ENCODE measurements at places on chromosomes 5 and 9.
A peak's percentile ranks its signal among the peaks of the same experiment; 100 is the strongest.

DNA sequence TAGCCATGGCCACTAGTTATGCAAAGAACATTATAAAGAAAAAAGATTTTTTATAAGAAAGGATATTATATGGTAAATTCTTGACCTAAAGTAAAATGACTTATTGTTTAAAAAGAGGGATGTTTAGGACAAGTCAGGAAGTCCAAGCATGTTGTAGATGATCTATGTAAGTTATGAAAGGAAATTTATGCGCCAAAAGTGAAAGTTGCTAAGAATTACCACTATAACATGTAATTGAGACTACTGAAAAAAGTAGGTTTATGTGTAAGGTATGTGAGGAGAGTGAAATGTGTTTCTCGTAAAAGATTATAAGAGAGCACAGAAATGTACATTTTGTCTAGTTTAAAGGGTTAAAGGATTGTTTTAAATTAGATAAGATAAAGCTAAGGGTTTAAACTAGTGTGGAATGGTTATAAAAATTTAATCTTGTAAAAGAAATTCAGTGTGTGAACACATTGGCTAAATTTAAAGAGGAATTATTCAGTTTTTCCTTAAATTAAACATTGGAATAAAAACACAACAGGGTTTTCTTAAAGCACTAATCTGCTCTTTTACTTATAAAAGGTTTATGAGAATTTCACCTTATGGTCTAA is 1100.4 kb upstream of the EDIL3 start:
- DNase-seq: no peak

- DNase-seq: no peak
These were observed 141.4 kb downstream of the CCDC192 start for GRCh38 chr5:127844581-127845021.

DNA sequence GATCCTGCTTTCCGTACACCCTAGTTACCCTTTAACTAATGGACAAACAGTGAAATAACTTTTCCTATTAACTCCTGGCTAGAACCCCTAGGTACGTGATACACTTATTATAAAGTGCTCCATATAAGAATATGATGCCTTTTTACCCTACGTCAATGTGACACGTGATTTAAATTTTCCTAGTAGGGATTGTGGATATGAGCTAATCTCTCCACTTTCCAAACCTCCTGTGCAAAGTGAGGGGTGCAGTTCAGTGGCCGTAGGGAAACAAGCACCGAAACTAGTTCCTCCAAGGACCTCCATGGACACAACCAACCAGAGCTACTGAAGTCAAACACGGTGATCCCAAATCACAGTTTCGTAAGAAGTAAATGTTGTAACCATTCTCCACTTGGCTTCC is 19.3 kb downstream of the NFIB start:
- DNase-seq: no peak

GRCh38 chr9:20209391-20210340 is 412.6 kb downstream of the MLLT3 start:
- no peak for DNase-seq

GRCh38 chr5:167602067-167602466 is 689.4 kb upstream of the WWC1 start:
- no peak for DNase-seq

GRCh38 chr9:96420468-96421219 is 2.5 kb upstream of the ZNF367 start:
- DNase-seq: no peak

- DNase-seq: no peak
These were observed 16.6 kb upstream of the ELAVL2 start for GRCh38 chr9:23842565-23843129.

- peak; percentile 67 for DNase-seq
These were observed 98.3 kb downstream of the PPARGC1B start for GRCh38 chr5:149828161-149829011.

DNA sequence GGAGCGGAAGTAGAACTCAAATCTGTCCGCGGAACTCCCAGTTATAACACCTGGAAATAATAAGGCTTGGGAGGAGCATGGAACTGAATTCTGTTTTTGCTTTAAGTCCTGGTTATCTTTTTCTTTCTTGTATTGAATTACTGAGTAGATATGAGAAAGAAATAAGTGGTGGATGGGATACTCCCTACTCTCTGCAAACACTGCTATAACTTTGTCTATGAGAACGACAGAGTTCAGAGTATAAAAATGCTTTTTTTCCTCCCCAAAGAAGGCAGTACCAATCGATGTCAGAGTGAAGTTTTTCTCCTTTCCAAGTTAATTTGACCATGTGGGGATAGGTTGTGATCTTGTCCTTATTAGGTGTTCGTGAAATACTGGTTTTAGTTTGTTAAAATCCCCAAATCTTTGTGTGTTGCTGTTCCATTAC is 1.2 kb downstream of the RIC1 start:
- no peak for DNase-seq

GRCh38 chr5:152634586-152634985 is 229.5 kb upstream of the NMUR2 start:
- no peak for DNase-seq

GRCh38 chr9:91295357-91295756 is 66.4 kb downstream of the AUH start:
- DNase-seq: no peak

DNA sequence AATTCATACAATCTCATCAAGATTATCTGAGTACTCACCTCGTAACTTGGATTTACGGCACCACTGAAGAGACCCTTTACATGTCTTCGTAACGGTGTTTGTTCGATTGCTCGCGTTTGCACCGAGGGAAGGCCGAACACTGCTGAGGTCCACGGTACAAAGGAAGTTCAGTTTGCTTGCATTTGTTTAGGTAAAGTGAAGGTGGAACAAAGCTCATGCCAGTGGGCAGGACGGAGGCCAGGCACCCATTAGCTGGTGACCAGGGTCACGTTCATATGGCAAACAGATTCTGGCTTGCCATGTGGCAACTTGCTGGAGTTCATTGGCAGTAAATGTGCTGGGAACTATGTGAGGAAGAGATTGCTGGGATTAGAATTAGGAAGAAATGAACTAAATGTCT is 164.8 kb downstream of the MACROH2A1 start:
- no peak for DNase-seq

DNA sequence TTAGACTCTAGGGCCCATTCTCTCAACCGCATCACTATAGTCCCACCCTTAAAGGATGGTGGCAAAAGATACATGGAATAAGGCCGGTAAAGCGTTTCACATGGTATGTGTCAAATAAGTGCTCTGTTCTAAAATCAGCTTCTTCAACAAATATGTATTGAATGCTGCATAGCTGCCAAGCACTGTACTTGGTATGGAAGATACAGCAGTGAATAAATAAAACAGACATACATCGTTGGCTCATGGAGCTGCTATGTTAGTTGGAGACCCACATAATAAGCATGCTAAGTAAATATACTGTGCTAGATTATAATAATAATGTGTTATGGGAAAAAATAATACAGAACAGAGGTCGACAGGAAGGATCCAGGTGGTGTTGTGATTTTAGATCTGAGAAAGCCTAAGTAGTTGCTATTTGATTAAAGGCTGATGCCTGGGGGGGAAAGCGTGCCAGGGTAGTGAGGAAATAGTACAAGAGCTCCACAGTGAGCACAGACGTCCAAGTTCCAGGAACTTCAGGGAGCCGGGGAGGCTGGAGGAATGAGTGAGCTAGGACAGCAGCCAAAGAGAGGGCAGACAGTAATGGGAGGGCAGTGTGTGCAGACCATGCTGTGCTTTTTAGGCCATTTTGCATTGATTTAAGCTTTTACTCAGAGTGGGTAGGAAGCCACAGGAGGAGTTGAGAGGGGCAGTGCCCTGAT is 93.7 kb downstream of the JAKMIP2 start:
- DNase-seq: no peak

DNA sequence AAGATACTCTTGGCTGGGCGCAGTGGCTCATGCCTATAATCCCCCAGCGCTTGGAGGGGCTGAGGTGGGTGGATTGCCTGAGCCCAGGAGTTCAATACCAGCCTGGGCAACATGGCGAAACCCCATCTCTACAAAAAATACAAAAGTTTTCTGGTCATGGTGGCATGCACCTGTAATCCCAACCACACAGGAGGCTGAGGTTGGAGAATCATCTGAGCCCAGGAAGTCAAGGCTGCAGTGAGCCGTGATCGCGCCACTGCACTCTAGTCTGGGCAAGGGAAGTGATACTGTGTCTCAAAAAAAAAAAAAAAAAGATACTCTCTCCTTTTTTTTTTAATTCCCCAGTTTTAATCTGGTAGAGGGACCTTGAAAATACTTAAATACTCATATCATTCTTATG is 15.0 kb downstream of the ANKRD33B start:
- no peak for DNase-seq

- no peak for DNase-seq
These were observed 26.7 kb downstream of the PWWP2A start for GRCh38 chr5:160092514-160092913.

GRCh38 chr5:139670369-139671095 is 22.4 kb downstream of the CXXC5 start:
- DNase-seq: peak; percentile 66

DNA sequence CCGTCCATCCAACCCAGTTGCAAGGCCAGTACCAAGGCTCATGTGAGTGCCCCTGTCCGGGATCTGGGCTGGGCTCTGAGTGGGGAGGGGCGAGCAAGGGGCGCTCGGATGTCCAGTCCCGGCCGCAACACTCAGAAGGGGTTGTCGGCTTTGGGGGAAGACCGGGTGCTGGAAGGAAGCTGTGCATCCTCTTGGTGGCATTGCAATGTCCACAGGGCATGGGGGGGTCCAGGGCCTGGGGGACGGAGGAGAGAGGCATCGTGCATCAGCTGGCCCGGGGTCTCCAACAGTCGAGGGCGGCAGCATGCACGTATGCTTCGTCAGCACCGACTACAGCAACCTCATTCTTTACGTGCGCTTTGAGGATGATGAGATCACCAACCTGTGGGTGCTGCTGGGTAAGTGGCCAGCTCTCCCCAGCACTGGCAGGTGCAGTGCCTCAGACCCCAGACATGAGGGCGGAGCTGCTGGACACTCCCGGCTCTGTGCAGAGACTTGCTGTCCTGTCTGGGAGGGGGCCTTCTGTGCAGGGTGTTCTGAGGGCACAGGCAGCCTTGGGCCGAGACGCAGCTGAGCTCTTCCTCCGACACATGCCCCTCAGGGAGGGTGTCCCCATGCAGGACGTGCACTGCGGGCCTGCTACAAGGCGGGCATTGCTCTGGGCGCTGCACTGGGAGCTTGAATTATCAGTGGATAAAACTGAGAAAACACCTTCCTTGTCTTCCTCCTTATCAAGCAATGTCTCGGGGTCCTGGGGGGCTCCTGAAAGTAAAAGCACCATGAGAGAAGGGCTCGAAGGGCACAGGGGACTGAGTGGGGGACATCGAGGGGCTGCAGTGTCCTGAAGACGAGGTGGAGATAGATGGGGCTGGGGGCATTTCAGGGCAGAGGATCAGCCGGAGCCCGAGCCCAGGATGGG is 22.5 kb downstream of the GLT6D1 start:
- DNase-seq: no peak

GRCh38 chr9:33166231-33167083 is 679 bp downstream of the B4GALT1 start:
- peak; percentile 36 for DNase-seq

DNA sequence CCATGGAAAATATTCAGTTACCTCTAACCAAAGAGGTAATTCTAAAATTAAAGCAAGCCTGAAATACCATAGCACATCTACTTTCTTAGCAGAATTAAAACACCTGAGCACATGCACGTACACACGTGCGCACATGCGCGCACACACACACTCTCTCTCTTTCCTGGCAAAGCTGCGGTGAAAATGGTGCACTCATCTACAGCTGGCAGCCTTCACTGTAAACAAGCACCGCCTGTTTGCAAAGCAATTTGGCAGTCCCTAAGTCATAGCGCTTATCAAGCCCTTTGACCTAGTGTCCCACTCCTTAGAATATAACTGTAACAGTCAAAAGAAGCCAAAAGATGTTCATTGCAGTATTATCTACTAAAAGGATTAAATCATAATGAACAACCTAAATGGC is 278.7 kb downstream of the DENND1A start:
- no peak for DNase-seq

- no peak for DNase-seq
These were observed 19.7 kb upstream of the MLLT3 start for GRCh38 chr9:20642045-20642444.

DNA sequence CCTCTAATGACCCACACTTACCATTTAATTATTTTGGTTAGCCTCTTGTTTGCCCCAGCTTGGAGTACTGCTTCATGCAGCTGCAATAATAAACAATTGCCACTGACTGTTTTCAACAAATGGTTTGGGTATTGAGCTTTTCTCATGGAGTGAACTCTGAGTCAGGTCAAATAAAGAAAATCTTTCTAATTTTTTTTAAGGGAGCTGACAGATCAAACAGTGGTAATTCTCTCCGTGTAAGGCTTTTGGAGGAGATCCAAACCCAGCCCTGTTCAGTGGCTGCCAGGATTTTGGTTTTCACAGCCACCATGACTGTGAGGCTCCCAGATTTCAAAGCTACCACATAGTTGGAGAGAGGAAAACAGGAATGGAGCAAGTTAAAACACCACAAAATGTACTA is 110.7 kb upstream of the EFNA5 start:
- no peak for DNase-seq

DNA sequence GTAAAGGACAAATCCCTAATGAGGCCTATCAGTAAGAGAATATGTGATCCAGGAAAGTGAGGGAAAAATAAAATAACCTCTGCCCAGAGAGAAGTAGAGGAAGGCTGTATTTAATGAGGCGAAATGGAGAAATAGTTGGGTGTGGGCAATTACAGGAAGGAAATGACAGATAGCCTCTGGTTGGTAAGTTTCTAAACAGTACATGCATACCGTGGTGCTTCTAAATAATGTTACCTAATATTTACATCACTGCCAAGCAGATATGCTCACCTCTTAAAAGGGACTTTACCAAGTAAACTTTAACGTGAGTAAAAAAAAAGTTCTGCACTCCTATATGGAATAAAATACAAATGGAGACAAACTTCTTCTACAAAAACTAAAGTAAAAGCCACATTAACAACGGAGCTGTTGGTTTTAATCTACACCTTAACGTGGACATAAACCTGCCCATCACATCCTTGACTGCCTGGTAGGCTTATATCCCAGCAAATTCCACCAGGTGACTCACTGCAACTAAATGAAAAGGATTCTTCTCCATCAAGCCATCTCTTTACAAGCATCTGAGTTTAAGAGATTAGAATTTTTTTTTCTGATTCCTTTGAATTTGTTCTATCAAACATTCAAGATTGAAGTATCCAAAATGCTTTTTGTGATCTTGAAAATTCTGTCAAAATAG is 12.4 kb downstream of the NFIL3 start:
- DNase-seq: no peak

DNA sequence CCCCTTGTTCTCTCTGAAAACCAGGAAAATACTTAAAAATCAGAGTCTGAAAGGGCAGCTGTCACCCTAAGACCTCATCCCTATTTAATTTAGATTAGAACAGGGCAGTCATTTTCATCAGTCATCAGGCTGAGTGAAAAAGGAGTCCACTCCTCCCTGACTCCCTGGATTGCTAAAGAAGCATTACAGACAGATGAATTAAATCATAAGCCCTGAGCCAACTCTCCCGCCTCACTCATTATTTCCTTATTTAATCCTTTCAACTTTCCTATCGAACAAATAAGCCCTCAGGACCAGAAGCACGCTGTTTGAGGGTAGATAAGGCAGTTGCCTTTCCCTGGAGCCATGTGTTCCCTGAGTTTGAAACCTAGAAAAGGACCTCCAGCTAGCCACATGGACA is 201.9 kb upstream of the ANKRD55 start:
- DNase-seq: no peak

Data from GM12892 (cell line).